ENCODE measurements at places on chromosomes 1 and 21. TPM values are rescaled to one million over a fixed set of nuclear protein-coding genes. Genes with fewer than 3 reads are reported as not detected.

Gene PER3
- 1.2 TPM for total RNA-seq

Gene DIP2A
- total RNA-seq: 10.4 TPM

Gene OR2T2
- total RNA-seq: not detected

Gene CD53
- not detected for total RNA-seq

Gene GIPC2
- not detected for total RNA-seq

Gene GPR37L1
- 0.14 TPM for total RNA-seq

Gene B3GALT2
- total RNA-seq: not detected

Gene KRTAP19-3
- not detected for total RNA-seq

Gene EXO1
- 25.4 TPM for total RNA-seq

Gene ENAH
- total RNA-seq: 95.8 TPM

Gene MYCBP
- 24.0 TPM for total RNA-seq

Gene TFAP2E
- total RNA-seq: 0.55 TPM

Gene DNAH14
- 6.8 TPM for total RNA-seq
